ENCODE measurements at places on chromosomes 3 and 15.

GRCh38 chr15:85008474-85009260 is 27.0 kb downstream of the PDE8A start:
- no peak for DNase-seq

- peak; percentile 26 for DNase-seq
Measured at GRCh38 chr15:79540551-79540950, 108.4 kb downstream of the MINAR1 start.

DNA sequence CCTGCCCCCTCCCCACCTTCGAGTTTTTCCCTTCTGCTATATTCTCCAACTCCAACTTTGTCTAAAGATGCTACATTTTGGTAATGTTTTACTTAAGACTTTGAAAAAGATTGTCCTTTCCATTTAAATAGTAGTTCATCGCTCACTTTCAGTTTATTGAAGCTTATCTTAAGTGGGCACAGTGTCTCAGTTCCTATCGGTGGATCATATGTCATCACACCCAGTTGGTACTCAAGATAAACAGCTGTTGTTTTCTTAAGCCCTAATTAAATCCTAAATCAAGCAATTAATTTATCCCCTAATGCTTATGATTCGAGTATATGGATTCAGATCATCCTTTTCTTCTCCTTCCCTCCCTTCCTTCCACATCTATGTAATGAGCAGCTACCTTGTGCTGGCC is 210.7 kb downstream of the TLE3 start:
- peak; percentile 60 for DNase-seq

DNA sequence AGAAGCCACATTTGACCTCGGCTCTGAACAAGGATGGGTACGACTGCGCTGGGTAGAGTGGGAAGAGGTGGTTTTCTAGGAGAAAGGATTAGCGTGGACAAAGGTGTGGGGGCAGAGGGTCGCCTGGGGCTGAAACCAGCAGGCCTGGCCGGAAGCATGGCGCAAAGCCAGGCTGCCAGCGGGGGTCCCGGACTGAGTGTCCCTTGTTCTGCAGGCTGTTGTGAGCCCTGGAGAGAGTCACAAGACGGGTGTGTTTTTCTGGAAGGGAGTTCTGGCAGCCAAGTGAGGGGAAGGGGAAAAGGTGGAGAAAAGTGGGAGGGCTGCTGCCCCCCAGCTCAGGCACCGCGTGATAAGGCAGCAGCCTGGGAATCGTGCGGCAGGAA is 98.5 kb upstream of the MEF2A start:
- DNase-seq, result no peak

DNA sequence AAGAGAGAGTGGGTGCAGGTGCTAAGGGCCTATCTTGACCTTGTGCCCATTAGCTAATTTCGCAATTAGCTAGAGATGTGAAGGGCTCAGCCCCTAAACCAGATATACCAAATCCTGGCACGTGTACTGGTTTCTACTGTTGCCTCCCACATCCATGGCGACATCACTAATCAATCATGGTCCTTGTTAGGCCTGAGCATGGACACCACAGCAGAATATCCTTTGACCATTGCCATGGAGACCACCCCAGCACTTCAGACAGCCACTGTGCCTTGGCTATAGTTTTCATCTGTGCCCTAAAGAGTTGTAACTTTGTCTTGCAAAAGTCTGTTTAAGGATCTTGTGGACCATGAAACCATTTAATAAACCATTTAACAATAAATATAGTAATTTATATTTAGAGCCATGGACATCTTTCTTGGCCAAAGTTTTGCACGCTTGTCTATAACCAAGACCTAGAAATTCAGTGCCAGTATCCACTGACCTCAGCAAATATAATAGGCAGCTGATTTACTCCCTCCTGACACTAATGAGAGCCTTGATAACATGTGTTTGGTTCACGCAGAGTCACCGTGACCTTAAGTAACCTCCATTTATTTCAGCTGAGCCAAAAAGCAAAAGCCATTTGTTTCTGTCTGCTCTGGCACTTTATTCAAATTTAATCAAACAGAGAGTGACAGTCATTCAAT is 43.4 kb downstream of the COLQ start:
- no peak for DNase-seq

- DNase-seq, result no peak
Measured at GRCh38 chr15:63358241-63359029, 23.2 kb downstream of the CA12 start.

DNA sequence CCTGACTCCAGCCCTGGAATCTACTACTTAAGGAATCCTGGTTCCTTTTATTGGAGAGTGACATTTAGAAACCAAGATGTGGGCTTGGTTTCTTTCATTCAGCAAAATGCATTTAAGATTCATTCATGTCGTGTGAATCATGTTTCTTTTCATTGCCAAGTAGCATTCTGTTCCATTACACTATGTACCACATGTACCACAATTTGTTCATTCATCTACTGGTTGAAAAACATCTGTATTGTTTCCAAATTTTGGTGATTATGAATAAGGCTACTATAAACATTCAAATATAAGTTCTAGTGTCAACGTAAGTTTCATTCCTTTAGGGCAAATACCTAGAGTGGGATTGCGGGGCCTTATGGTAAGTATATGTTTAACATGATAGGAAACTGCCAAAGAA is 264.2 kb downstream of the VPS13C start:
- DNase-seq, result no peak

GRCh38 chr3:154843647-154844046 is 236.5 kb upstream of the MME start:
- no peak for DNase-seq

- peak; percentile 2 for DNase-seq
Measured at GRCh38 chr3:173553635-173554280, 156.2 kb downstream of the NLGN1 start.

- DNase-seq, result no peak
Measured at GRCh38 chr15:93294896-93295295, 205.9 kb upstream of the RGMA start.

DNA sequence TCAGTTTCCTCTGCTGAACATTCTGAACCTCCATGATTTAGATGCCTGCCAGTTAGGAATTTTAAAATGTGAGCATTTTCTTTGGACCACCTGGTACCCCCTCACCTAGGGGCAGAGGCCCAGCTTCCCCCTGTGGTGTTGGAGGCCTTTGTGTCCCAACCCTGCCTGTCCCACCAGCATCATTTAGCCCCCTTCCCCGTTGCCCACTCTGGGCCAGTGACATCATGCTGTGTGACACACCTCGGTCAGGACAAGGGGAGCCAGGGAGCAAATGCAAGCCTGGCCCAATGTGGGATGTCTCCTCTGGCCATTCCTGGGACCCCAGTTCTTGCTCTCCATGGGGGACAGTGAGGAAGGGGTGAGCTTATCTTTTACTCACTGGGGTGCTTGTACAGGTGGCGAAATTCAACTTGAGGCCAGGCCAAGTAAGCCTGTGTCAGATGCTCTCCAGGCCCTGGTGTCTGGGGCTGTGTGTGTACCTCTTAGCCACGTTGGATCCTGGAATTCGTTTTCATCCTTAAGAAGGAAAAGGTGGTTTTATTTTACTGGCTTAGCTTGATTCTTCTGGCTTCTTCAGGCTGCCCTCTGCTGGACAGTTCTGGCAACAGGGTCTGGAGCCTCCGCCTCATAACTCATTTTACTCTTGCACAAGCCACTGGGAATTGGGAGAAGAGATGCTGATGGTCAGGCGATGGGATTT is 49.7 kb upstream of the MYZAP start:
- peak; percentile 52 for DNase-seq

GRCh38 chr3:149333176-149333859 is at the start of gene TM4SF18:
TM4SF18 (minus strand) TSS chr3:149333636; CDS start chr3:149333382, 254 bp downstream.
- DNase-seq, result no peak

GRCh38 chr3:1734494-1735122 is 364.1 kb upstream of the CNTN4 start:
- no peak for DNase-seq

DNA sequence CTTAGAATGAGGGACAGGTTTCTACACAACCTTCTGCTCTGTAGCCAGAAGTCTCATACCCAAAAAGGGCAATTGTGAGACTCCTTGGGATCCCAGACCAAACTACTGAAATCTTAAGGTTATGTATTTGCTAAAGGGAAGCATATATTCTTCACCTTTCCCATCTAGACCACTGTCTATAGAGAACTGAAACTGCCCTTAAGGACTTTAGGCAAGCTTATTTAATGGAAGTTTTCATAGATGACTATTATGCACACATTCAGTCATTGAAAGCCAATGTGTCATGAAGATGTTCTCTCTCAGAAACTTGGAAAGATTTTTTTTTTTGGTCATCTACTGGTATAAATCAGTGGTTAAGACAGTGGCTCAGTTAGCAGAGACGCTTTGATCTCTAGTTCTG is 365.3 kb downstream of the MCTP2 start:
- no peak for DNase-seq

- DNase-seq, result no peak
Measured at GRCh38 chr3:48320996-48321395, 12.5 kb downstream of the SPINK8 start.

DNA sequence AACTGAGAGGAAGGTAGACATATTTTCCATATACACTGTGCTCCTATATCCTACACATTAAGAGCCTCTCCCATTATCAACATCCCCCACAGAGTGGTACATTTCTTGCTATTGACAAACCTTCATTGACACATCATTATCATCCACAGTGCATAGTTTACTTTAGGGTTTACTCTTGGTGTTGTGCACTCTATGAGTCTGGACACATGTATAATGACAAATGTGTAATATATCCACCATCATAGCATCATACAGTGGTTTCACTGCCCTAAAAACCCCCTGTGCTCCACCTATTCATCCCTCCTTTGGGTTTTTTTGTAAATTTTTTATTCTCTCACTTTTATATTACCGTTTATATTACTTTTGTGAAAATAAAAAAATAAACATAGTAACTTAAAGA is 22.2 kb upstream of the CLDN18 start:
- DNase-seq, result no peak

GRCh38 chr3:24475925-24476324 is 18.7 kb downstream of the THRB start:
- DNase-seq, result no peak

- DNase-seq, result peak; percentile 35
Measured at GRCh38 chr3:171028025-171028778, 1.7 kb upstream of the SLC2A2 start.

GRCh38 chr3:192570821-192571791 is 156.2 kb downstream of the FGF12 start:
- no peak for DNase-seq

- DNase-seq, result no peak
Measured at GRCh38 chr3:66115858-66116654, 77.3 kb upstream of the MAGI1 start.

DNA sequence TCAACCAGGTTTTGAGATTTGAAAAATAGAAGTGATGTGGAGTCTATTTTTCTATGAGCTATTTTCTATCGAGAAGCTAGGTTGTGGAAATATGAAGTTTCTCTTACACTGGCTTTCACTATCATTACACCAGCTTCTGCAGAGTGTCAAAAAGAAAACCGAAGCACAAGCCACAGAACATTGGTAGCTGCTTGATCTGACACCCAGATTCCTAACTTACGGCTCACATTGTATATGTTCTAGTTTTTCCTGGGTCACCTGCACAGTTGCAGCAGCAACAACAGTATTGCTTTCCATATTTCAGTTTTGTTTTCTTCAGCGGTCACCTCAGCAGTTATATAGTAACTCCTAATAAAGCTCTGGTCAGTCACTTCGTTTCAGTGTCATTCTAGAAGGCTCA is 790.1 kb downstream of the PLOD2 start:
- DNase-seq, result no peak

DNA sequence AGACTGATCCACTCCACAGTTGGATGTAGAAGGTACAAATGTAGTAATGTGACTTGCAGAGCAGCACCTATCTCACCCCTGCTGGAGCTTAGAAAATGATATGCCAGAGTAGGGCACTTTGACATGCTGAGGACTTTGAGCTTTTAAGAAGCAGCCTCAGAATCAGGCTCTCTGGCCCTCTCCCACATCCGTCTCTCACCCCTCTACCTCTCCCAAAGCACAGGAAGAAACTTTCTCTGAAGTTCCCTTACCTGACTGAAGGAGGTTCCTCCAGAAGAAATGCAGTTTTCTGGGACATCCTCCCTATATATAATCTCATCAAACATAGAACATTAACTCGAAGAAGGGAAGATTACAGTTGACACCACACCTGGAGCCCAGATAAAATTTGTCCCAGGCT is 98.4 kb upstream of the PEX5L start:
- no peak for DNase-seq

DNA sequence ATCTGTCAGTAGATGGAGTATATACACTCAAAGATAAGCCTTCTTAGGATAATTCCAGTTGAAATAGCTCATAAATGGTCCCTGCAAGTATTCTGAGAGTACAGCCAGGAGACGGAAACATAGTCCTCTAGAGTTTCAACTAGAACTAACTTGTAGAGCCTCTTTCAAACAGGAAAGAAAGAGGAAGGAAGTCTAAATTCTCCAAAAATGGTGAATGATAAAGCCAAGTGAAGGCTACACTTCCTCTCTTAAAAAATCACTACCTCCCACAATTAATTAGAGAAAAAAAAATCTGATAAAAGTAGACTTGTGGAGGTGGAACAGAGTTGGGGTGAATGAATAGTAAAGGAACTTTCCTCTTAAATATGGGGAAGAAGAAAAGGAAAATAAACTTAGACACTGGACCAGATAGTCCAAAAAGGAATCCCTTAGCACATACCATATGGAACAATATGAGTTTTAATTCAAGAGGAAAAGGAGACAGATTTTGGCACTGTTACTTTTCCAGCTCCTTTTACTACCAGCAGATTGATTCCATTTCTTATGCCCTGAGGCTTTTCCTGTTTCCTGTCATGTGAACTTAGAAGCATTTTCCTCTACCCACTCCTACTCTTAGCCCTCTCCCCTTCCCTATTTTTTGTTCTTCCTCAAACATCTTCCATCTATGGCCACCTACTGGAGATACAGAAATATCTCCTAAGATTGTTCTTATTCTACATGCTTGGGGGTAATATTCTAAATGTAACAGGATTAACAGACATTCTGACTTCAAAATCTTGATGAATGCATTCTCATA is 207.6 kb downstream of the CHST2 start:
- DNase-seq, result no peak

DNA sequence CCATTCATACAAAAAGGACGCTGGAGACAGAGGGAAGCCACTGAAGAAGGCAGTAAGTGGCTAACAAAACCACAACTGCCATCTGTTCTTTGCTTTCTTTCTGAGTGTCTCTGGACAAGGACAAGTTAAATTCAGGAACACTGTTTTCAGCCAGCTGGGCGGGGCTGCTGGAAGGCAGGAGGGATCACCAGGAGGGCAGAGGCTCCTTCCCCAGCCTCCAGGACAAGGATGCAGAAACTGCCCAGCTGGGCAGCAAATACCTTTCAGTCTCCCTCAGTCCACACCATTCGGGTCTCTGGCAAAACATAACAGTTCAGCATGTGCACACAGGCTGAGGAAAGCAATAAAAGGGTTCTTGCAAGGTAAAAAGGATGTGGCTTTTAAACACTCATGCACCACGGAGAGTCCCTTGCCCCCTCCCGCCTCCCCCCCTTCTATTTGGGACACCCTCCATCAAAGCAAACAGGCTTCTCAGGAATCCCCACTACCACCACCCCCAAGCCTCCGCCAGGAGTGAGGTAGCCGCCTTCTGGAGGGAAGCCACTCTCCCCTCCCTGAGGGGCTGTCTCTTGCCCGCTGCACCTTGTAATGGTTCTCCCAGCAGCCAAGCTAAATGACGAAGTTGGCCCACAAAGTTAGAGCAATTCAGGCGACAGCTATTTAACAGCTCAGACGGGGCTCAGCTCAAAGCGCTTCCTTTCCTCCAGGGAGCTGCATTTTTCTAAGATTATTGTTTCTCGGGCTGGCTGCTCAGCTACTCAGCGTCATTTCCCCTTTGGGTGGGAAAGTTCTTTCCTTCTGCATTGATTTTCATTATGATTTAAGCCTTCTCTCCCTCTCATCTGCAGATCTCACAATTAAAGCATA is 3.8 kb downstream of the HEG1 start:
- no peak for DNase-seq

All from hematopoietic multipotent progenitor cell treated with erythropoietin and hydrocortisone succinate and interleukin-3 and kit ligand, for 8 days (in vitro differentiated cells).